ENCODE measurements at places on chromosomes 3 and 15.

- DNase-seq: peak; percentile 77
Measured at GRCh38 chr3:114418724-114419543, 125.1 kb downstream of the TIGIT start.

DNA sequence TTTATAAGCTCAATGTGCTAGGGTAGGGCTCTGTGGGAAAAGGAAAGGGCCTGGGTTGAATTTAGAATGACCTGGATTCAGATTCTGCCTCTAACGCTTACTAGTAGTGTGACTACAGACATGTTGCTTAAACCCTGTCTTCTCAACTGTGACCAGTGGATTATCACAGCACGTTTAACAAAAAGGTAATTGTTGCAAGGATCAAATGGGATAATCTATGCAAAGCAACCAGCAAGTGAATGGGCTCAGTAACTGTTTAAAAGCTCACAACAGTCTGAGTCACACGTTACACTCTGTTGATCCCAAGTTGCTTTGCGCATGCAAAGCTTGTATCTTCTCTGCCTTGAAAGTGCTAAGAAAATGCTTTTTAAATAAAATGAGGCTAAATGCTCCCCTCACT lies 236.5 kb downstream of the IL20RB start:
- no peak for DNase-seq

- DNase-seq: no peak
Measured at GRCh38 chr3:167110901-167111300, 269.2 kb downstream of the ZBBX start.

DNA sequence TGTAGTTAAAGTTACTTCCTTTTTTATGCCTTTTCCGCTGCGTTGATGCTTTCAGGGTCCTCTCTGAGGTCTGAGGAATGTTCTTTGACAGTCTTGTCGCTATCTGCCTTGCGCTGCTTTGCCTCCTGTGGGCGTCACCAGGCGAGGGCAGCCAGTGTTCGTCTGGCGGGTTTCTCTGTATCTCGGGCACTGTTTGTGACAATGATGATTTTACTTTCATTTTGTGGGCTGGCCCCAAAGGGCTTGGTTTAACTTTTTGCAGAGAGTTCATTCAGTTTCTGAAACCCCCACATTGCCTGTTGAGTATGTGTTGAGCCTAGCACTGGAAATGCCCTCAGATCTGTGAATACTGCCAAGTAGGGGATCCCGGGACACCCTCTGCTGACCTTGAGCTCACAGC lies 24.6 kb upstream of the SACM1L start:
- DNase-seq: no peak

DNA sequence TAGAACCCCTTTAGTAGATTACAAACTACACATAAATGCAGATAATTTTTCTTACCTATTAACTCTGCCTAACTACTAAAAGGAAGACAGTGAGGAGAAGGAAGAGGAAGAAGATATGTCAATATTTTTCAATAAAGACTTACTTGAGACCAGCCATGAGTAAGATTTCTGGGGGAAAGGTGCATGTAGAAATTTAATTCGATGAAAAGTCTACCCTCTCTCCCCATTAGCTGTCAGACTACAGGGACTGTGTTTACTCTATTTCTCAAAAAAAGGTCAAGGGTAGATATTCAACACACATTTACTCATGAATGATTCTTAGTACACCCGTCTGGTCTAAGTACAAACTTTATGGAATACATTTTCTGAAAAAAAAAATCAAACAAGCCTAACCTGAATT lies 6.8 kb downstream of the TSPAN3 start:
- no peak for DNase-seq

DNA sequence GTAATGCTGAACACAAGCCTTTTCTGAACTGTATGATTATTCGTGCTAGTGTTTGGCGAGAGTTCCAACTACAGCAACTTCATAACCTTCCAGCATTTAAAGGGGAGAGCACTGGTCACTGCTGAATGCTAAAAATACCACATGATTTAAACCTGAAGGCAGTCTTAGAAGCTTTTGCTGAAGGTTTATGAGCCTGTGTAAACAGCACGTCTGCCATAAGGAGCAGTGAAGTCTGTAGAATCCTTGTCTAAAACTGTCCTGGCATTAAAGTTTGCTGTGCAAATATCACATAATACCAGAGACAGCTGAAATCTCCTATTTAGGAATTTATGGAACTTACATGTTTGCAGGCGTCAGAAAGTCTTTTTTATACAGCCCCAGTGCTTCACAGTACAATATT lies 5.9 kb downstream of the SATB1 start:
- DNase-seq: no peak

GRCh38 chr3:195286115-195286872 lies 15.3 kb upstream of the XXYLT1 start:
- no peak for DNase-seq

GRCh38 chr3:8659242-8659641 lies 14.6 kb upstream of the SSUH2 start:
- DNase-seq: no peak

Measured in midbrain (tissue), 1 donor.